ENCODE measurements at places on chromosomes 2 and 18.

- no peak for DNase-seq
Measured at GRCh38 chr2:6826081-6826913, 39.4 kb downstream of the CMPK2 start.

DNA sequence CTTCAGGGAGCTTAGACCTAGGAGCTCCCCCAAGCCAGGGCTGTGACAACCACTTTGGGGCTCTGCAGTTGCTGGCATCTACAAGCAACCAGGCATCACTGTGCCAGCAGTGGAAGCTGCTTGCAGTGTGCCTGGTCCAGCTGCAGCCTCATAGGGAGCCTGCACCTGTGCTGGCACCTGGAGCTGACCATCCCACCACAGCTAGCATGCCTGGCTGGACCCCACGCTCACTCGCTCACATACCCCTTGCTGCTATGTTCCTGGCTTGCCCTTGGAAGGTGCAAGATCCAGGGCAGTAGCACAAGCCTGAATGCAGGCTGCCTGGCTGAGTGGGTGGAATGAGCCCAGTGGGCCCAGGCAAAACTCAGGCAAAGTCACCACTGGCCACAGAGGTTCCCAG, 82.5 kb downstream of the ZNF804A start:
- no peak for DNase-seq

DNA sequence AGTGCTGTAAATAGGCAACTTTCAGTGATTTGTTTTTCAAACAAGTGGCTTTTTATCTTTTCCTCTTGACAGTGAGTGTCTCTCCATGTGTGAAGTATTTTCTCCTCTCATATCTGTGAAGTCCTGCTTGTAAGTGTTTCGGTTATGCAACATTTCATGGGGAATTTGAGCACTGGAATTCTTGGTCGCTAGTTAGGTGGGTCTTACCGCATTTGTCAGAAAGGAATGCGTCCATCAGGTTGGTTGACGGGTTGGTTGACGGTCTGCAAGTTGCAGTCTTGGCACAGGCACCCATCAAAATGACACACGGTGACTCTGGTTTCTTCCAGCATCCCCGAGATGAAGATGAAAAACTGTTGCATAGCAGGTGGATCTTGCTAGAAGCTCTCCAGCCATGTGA, 109.8 kb downstream of the AGAP1 start:
- no peak for DNase-seq

DNA sequence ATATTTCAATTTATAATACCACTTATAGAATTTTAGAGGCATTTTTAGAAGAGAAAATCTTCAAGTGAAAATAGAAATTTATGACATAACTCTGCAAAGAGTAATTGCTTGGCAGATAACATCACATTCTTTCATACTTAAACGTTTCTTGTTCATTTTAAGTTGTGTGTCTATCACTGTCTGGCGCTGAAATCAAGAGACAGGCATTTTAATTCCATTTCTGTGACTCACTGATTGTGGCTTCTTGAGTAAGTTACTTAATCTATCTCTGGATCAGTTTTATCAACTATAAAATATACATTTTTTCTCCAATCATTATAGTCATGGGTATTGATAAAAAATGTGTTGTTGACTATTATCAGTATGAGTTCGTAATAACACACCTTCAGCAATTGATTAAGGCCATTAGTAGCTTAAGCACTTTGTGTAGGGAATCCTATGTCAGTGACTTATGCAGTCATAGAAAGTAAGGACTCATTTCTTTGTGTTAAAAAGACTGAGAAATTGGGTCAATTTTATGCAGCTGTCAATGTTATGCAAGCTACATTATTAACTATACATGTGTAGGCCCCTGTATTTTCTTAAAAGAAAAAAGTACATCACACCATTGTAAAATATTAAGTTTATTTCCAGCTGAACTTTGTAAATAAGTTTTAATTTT, 497.3 kb downstream of the CCDC85A start:
- no peak for DNase-seq

GRCh38 chr2:163703386-163703785, 32.4 kb downstream of the FIGN start:
- no peak for DNase-seq

DNA sequence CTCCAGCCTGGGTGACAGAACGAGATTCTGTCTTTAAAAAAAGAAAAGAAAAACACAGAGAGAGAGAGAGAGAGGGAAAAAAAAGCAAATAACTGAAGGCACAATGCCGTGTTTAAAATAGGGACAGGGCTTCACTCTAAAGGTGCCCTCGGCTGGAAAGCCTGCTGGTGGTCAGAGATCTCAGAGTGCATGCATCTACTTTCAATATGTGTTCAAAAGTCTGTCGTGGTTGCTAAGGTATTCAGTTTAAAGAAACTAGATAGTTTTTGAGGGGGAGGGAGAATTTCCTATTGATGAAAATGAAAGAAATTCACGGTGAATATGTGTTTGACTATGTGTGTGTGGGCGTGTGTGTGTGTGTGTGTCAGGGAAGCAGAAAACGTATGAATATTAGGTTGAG, 11.0 kb upstream of the CBLN2 start:
- no peak for DNase-seq

- no peak for DNase-seq
Measured at GRCh38 chr2:20091305-20091991, 40.0 kb upstream of the LAPTM4A start.
